CD4-positive, alpha-beta T cell treated with Interleukin-17A for 4 hours (primary cell): ENCODE measurements at places on chromosomes 12 and 14.
A peak's percentile ranks its signal among the peaks of the same experiment; 100 is the strongest.

GRCh38 chr12:98955284-98955683 lies 310.2 kb downstream of the APAF1 start:
- DNase-seq, result no peak

DNA sequence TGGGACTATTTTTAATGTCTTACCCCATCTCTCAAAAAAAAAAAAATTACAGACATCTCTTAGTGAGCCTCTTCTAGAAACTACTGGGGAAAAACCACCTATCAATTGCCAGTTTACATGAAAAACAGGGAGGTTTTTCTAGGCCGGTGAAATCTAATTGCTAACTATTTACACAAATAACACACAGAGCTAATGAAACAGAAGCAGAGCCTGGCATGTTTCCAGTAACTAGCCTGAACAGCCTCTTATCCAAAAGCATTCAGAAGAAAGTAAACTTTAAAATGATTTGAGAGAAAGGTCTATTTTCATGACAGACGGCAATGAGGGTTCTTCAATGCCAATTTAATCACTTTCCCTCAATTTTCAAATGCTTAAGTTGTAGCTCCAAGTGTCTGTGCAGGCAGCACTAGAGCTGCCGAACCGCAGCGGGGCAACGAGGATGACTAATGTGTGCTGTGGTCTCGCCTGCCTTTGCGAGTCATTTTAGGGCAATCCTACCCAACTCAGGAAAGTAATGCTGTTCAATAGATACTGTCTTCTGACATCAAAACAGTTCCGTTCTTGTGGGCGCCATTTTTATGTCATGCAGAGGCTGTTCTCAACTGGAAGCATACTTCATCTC lies 84.6 kb downstream of the SETD3 start:
- DNase-seq, result peak; percentile 40

DNA sequence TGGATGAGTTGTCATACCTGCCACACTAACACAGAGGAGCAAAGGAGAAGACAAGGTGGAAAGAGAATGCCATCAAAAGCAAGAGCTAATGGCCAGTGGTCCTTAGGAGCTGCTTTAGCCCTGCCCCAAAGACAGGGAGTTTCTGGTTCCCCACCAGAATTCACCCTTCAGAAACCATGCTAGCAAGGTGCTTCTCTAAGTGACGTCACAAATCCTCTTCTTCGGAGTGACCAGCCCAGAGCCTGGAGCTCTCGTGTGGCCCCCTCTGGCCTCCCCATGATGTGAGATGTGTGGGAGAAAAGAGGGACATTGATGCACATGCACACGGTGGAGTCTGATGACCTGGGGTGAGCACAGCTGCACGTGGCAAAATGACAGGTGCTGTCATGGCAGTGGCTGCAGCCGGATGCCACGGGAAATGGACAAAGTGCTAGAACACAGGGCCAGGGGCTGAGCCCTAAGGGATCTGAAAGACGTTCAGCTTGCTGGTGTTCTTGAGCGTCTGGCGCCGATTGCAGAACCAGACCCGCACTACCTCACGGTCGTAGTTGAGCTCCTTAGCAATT lies 16.9 kb upstream of the TFCP2 start:
- DNase-seq, result no peak

- no peak for DNase-seq
Observed at GRCh38 chr14:100972118-100972897, 68.8 kb upstream of the RTL1 start.

DNA sequence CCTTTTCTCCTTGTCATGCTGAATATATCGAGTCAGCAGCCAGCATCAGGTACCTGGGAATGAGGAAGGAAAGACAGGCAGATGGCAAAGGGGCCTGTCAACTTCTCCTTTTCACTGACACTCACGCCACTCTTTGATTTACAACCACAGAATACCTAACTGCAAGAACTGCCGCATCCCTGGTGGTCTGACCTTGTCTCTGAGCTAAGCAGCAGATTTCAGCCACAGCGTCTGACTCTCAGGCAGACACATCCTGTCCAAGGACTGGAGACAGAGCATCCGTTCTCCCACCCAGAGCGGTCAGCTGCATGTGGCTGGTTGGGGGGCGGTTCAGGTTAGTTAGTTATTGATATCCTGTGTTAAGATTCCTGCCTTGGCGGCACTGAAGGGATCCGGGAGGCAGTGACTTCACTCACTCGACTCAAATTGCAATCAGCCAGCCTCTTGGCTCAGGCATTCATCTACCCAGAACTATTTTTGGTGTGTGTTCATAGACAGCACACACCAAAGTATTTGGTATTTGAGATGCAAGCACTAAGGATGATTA lies 11.2 kb upstream of the MAP1LC3B2 start:
- DNase-seq, result no peak

- no peak for DNase-seq
Observed at GRCh38 chr14:25607192-25607591, 557.2 kb upstream of the STXBP6 start.

DNA sequence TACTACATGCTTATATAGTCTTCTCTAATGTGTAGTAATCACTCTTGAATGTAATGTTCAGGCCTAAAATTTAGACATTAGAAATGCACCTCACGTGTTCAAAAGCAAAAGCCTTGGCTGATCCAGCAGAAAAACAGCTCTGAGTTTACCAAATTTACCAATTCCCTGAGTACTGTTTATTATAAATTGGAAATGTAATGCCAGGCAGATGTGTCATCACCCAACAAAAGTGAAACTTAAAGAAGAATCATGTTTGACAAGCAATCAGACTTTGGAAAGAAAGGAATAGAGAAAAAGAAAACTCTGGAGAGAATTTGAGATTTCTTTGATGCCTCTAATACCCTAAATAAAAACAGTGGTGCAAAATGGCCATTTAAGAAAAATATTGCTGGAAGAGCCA lies 26.5 kb upstream of the STRAP start:
- no peak for DNase-seq

DNA sequence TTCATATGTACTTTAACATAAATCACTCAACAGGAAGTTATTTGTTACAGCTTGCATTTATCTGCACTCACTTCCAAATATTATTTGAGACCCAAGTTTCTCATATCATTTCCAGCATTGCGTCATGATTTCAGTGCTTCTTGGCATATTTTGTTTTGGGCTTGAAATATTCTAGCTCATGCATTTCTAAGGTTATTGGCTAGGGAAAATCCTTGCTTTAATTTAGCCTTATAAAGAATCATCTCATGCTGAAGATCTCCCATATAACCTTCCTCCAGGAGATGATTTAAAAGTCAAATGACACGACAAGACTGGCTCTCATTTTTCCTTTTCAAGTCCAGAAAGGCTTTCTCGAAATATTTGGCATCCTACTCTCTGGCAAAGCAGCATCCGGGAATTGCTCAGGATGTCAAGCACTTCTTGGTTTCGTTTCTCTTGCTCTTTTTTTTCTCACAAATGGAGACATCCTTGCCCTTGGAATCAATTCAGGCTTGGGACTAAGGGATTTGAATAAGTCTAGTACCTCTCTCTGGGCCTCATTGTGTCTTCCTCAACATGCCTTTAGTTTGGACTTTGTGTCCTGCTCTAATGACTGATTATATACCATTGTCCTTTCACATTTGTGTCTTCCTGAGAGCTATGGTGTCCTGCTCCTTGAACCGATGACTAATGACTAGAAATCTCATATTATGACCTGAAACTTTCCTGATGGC lies 295.0 kb downstream of the RMST start:
- DNase-seq, result no peak

GRCh38 chr14:95695913-95696312 lies 9.7 kb downstream of the TCL1B start:
- DNase-seq, result no peak

- no peak for DNase-seq
Observed at GRCh38 chr12:84117190-84117589, 795.4 kb downstream of the SLC6A15 start.

DNA sequence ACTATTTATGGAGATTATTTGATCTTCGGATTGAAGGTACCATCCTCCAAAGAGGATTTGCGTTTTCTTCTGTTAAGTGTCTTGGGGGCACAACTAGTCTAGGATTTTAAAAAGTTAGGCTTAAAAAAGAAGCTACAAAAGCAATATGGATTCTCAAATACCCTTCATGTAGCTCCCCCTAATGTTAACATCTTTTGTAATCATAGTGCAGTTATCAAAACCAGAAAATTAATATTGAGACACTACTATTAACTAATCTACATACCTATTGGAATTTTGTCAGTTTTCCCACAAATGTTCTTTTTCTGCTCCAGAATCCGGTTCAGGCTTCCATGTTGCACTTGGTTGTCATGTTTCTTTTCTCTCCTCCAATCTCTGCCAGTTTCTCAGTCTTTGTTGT lies 62.5 kb downstream of the BICDL1 start:
- no peak for DNase-seq

- no peak for DNase-seq
Observed at GRCh38 chr14:81551471-81551870, 17.8 kb upstream of the SEL1L start.

- DNase-seq, result no peak
Observed at GRCh38 chr12:24496755-24497154, 452.1 kb downstream of the BCAT1 start.

- no peak for DNase-seq
Observed at GRCh38 chr12:99367181-99367580, 280.4 kb upstream of the GARIN6 start.

GRCh38 chr14:49940808-49941421 lies 48.0 kb downstream of the ARF6 start:
- DNase-seq, result peak; percentile 35

GRCh38 chr14:96393071-96393691 lies 1.3 kb downstream of the AK7 start:
- DNase-seq, result no peak

- DNase-seq, result no peak
Observed at GRCh38 chr14:75426332-75427125, 1.3 kb upstream of the JDP2 start.

DNA sequence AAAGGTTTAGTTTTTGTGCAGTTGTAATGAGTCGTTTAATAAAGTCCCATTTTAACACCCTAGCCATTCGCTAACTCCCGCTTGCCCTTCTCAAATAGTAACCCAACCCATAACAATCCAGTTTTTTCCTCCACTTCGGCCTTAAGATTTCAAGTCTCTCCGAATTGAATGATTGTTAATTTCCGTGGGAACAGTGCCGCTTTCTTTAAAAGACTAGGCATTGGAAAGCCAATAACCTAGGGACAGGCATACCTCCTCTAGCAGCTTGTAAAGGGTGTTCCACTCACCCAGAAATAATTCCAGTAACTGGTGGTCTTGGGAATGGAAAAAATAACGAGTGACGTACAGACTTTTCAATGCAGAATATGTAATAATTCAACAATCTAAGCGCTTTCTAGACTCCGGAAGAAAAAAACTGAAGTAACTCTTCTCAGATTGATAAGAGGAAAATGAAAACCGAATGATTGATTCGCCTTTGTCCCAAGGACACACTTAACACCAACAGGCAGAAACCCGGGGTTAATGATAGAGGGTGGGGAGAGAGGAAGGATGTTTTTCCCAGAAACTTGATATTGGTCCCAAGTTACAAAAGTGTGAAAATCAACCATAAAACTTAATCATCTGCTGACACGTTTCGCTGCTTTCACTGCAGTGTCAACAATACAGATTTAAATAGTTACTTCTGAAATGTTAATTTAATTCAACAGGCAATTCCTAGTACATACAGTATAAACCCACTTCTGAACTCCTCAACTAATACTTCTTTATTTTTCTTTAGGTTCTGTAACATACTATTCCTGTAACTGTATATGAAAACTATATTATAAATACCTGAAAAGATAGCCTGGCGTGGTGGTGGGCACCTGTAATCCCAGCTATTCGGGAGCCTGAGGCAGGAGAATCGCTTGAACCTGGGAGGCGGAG lies 1.0 kb upstream of the SINHCAF start:
- DNase-seq, result no peak

- no peak for DNase-seq
Observed at GRCh38 chr12:25694072-25694471, 141.0 kb upstream of the LMNTD1 start.

GRCh38 chr12:3526776-3527175 lies 35.8 kb downstream of the PRMT8 start:
- no peak for DNase-seq

- no peak for DNase-seq
Observed at GRCh38 chr12:108845696-108846095, 11.7 kb downstream of the SSH1 start.

- no peak for DNase-seq
Observed at GRCh38 chr12:108316176-108317086, 22.7 kb downstream of the CMKLR1 start.

DNA sequence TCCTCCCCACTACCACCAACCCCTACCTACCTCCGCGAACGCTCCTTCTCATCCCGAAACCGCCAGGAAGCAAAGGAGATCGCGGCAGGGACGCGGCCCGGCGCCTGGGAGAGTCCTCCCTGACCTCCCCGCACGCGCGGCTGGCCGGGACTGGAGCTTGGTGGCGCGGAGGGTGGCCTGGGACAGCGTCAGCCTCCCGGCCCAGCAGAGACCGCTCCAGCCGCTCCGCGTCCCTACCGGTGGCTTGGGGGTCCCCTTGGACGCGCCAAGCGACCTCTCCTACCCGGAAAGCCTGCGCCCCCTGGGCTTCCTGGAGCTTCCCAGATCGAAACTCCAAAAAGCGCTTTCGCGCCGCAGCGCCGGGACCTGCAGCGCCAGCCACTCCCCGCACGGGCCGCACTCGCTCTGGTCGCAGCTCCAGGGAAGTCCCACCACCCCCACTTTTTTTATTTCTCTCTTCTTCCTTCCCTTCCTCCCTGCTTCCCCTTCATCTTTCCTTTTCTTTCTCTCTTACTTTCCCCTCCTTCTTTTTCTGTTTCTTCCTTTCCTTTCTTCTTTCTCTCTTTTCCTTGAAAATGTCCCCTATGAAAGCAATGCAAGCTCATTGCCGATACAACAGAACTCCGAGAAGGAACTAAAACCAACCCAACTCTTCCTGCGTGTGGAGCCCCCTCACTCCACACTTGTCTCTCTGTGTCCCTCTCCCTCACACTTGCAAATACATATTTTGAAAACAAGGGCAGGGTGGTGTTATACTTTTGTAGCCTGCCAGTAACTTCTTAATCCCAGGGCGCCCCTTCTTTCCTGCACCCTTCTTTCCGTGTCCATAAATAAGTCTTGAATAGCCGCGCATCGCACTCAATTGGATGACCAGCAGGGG lies 3.8 kb downstream of the DIO3 start:
- DNase-seq, result no peak

GRCh38 chr12:106962286-106962685 lies 6.6 kb downstream of the TMEM263 start:
- DNase-seq, result no peak

- no peak for DNase-seq
Observed at GRCh38 chr12:43655586-43655985, 103.0 kb downstream of the PUS7L start.

DNA sequence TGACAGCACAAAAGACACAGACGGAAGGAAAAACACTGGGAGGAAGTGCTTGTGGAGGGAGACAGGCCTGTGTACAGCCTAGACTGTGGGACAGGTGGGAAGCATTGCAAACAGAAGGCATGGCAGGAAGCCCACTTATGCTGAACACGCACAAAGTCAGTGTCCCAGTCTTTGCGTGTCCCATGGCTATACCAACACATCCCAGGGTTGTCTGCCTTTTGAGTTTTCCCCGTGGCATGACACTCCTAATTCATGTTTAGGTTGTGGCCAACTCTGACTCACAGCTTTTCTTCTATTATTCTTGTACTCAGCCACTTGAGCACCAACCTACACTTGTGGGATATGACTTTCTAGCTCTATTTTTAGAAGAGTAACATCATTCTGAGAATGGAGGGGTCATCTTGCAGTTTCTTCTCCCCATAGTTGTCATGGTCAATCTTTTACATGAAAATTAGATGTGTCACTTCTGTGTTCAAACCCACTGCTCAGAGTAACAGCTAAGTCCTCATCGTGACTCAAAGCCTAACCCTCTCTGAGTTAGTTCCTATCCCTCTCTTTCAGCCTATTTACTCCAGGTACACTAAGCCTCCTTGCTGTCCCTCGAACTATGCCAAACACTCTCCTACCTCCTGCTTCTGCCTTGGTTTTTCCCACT lies 27.5 kb upstream of the JPH4 start:
- DNase-seq, result no peak
